HS-27A (cell line): ENCODE measurements at places on chromosomes 4 and X.

- DNase-seq: no peak
Measured at GRCh38 chrX:21972721-21973120, 32.2 kb downstream of the SMS start.

GRCh38 chr4:48375651-48376304, 34.4 kb downstream of the SLAIN2 start:
- peak; percentile 38 for DNase-seq

DNA sequence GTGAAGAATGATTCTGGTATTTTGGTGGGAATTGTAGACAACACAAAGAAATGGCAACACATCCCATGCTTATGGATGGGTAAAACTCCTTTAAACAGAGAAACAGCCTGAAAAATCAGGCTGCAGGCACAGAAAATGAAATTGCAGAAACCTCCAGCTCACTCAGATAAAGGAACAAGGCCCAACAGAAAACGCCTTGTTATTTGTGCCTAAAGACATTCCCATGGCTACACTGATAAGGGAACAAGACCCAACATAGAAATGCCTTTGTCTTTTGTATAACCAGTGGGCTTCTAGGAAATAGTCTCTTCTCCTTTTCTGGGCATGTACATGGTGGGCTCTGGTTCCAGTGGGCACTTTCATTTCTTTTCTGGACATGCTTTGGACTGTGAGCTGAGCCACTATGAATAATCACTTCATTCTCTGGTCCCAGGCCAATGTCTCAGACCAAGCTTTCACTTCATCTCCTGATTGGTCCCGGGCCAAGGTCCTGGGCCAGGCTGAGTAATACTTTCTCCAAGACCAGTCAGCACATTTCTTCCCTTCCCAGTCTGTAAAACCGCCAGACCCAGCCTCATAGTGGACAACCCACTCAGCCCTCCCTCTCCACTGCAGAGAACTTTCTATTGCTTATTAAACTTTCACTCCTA, 160.5 kb downstream of the TBX22 start:
- DNase-seq: no peak

- no peak for DNase-seq
Measured at GRCh38 chrX:53440101-53440500, 5.9 kb upstream of the HSD17B10 start.

- DNase-seq: no peak
Measured at GRCh38 chr4:87391576-87392054, 627 bp upstream of the HSD17B11 start.

DNA sequence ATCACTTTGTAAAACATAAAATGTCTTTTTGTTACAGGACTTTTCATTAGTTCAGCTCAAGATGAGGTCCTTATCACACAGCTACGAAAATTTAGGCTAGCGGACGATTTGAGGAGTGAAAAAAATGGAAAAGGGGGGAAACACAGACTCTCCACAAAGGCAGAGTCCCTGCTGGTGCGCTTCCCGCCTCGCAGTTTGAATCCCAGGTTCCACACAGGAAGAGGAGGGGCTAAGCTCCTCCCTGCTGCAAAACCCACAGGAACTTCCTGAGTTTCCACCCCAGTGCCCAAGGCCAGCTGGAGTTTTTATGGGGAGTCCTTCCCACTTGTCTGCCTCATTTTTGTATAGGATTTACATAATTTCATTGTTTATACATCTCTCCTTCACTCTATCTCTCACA, 11.2 kb downstream of the ADAM29 start:
- DNase-seq: no peak

DNA sequence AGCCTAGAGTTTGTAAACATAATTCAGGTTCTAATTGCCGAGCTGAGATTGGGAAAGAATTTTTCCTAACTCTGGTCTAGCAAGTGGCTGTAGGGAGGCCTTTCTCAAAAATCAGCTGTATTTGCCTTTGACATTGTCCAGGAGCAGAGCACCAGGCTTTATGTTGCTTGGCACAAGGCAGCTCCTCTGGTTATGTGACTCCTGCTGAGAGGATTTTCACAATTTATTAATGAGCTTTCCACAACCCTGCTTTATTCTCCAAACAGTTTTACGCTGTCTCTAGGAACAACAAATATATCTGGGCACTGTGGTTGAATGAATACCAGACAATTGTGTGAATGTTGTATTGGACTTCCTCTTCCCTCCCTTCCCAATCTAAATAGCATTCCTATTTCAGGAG, 14.9 kb downstream of the LSM6 start:
- DNase-seq: no peak

DNA sequence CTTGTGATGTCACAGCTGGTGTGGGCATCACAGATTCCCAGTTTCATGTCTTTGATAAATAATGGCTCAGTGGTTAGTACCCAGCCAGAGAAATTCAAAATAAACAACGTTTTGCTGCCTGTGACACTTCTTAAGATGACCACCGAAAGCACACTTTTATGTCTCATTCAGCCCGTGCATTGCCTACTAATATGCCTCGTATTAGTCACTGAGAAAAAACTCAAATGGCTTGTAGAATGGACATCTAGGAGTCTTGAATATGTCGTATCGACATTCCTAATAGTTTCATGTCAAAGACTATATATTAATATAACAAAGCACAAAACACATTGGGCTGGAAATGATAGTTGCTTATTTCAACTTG, 103.9 kb upstream of the FAT1 start:
- DNase-seq: no peak

GRCh38 chrX:115449742-115450141, 111.2 kb upstream of the PLS3 start:
- peak; percentile 27 for DNase-seq

GRCh38 chr4:187354740-187355139, 631.1 kb upstream of the FAT1 start:
- no peak for DNase-seq

- DNase-seq: no peak
Measured at GRCh38 chrX:138917781-138918180, 206.3 kb upstream of the FGF13 start.

- DNase-seq: no peak
Measured at GRCh38 chr4:3354455-3354811, 61.6 kb downstream of the RGS12 start.

GRCh38 chr4:185831125-185831815, 19.3 kb upstream of the SORBS2 start:
- DNase-seq: no peak
